ENCODE measurements at places on chromosomes 6 and 20.

DNA sequence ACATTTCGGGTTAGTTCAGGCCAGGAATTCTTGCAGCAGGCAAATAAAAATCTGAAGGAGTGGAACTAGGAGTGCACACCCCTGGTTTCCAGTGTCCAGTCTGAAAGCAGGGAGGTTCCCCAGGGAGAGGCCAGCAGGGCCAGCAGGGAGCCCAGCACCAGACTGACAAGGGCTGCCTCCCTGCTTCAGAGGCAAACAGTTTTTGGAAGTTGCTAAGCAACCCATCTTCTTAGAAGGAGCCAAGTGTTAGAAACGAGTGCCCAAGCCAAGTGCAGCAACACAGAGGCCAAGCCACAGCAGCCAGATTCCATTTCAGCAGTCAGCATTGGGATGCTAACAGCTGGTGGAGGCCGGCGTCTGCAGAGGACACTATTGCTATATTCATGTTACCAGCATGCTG is 179.1 kb downstream of the SYNDIG1 start:
- no peak for DNase-seq

DNA sequence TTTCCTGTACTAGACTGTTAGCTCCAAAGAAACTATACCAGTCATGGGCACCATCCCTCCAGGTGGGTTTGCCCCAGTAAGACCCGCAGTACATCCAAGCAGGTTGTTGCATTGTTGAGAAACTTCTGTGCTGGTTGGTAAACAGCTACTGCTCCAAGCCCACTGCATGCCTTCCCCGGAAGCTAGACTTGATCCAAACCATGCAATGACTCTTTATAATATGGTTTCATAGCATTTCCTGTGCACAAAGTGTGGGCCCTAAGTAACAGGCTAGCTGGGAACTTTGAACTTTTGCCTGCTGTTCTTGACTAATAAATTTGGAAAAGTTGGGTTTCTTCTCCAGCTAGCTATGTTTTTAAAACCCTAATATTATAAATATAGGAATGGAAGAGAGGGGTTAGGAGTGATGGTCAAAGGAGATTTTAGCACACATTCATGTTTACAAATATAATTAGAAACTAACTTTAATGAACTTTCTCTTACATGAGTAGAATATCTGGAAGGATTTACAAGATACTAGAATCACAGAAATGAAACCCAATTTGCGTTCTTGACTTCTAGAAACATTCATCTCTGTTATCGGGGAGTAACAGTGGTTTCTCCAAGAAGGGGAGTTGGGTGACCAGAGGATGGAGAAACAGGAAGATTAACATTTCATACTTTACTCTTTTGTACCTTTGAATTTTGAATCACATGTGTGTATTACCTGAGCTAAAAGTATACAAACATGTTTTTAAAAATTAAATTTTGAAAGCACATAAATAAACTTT is 51.7 kb downstream of the GFOD1 start:
- no peak for DNase-seq

DNA sequence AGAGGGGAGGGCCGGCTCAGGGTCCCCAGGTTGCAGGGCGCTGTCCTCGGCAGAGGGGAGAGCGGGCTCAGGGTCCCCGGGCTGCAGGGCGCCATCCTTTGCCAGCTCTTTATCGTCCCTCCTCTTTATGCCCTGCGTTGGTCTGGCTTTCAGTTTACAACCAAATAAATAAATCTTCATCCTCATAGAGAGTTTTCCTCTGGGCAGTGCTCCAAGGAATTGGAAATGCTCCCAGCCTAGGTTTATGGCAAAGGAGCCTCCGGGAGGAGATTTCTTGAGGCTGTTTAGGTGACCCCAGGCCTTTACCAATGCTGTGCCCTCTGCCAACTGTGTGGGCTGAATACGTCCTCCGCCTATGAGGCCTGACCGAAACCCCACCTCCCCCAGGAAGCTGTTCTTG is 60.2 kb downstream of the CHMP4B start:
- DNase-seq = no peak

DNA sequence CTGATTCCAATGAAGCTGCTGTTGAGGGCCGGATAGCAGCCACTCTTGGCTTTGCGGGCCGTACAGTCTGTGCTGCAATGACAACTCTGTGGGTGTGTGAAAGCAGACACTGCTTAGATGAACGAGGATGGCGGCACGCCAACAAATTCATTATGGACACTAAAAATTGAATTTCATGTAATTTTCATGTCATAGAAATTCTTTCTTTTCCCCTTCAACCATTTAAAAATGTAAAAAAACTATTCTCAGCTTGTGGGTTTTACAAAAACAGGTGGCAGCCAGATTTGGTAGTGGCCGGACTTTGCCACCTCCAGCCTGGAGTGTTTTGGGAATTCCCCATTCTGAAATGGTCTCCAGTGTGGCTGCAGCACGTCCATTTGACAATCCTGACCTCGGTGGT is 26.0 kb downstream of the MAS1 start:
- no peak for DNase-seq

All from activated CD8-positive, alpha-beta memory T cell treated with anti-CD3 and anti-CD28 coated beads, Interleukin-2, amount 50 U/mL, for 48 hours (primary cell).